ENCODE measurements at places on chromosomes 6 and 20.

GRCh38 chr6:4598384-4598995, 177.7 kb upstream of the CDYL start:
- no peak for DNase-seq

DNA sequence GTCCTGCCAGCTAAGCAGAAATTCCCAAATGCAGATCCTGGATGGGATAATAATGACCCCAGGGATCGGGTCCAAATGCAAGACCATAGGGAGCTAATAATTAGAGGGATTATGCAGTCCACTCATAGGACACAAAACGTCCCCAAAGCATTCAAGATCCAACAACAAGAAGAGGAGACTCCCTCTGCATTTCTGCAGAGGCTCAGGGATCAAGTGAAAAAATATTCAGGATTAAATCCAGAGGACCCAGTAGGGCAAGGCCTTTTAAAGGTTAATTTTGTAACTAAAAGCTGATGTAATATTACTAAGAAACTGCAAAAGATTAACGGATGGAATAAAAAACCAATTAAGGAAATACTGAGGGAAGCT, 22.2 kb downstream of the HLA-A start:
- DNase-seq, result no peak

GRCh38 chr6:12577124-12577850, 139.3 kb upstream of the PHACTR1 start:
- DNase-seq, result no peak

DNA sequence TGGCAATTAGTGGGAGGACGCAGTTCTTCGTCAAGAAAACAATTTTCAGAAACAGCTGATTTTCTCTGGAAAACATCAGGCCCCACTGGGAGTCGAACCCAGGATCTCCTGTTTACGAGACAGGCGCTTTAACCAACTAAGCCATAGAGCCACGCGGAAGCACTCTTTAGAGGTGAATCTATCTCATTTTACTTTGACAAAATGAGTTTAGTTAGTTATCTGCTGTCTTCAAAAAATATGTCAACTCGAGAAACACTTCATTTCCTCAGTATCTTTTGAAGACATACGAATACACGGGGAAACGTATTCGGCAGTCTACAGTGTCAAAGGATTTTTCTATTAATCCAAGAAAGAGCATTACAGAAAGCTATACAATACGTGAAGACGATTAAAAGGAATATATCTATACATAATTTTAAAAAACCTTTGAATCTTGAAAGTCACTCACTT, 26.7 kb downstream of the GPX6 start:
- DNase-seq, result no peak

DNA sequence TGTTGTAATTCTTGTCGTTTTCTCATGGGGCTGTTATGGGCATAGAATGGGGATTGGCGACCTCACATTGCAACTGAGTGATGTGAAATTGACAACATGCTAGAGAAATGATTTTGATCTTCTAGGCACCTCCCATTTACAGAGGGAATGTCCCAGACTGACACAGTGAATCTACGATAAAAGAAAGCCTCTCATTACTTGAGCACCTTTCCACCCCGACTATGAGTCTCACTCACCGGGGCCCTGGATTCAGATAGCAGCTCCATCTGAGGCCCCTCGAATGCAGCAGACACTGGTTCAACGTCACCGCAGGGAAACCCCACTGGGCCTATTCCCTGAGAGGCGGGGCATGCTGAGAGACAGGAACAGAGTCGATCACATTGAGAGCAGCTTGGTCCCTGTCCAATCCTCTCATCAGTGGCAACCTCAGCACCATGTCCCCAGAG, 49.1 kb downstream of the NFATC2 start:
- DNase-seq, result no peak

DNA sequence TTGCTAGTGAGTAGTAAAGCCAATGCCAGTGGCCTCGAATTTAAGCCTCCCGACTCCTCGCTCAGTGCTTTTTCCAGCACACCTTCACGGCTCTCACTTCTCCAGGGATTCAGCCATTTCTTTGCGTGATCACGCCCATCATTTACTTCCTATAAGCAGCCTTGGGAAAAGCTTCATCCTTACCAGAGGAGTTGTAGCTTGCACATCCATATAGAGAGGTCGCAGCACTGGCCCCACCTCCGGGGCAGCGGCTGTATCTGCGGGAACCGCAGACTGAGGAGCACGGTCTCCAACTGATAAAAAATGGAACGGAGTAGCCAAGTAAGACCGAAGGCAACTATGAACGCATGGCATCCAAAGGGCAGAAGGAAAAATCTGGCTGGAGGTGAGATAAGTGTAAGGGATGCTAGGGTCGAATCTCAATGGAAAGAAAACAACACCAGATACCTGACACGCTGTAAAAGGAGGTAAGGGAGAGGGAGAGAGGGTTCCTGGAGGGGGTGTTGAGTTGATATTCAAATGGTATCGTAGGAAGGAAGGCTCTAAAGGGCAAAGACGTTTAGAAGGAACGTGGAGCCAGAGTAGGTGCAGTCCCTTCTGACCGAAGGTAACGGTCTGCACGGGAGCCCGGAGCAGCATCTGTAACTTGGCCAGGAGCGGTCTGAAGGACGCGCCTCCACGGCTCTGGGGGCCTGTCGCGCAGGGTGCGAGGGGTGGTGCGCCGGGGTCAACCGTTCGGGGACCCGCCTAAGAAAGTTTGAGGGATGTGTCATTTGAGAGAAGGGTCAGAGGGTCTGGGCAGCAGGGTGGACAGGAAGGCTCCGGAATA, 640 bp downstream of the NFS1 start:
- no peak for DNase-seq

- no peak for DNase-seq
These were observed 186.1 kb downstream of the UNC5CL start for GRCh38 chr6:40852779-40853373.

DNA sequence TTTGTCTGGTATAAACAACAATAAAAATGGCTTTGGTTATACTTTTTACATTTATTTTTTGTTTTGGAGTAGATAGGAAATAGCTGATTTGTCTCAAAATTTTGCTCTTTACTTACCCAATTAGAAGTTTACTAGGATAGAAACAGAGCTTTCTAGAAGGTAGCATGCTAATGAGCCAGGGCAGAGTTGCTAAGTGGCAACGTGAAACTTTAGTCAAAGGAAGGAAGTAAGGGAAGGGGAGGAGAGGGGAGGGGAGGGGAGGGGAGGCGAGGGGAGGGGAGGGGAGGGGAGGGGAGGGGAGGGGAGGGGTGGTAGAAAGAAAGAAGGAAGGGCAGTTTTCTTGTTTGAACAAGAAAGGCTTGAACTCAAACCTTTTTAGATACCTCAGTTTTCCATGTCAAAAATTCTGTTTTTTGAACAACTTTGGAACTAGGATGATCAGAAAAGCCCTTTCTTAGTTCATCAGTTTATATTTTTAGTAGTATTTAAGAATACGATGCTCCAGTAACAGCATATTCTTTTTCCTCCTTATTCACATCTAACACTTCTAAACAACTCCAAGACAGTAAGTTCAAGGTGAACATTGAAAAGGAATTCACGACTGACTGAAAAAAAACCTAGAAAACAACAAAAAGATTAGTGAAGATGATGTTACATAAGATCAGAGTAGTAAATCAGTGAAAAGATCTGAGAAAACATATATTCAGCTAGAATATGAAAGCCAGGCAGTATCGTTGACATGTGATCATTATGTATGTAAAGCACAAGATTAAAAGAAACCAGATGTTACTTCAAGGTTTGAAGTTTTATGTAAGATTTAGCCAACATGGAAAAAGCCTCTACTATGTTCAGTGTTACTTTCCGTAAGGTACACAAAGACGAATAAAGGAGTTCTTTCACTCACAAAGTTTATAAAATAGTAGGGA, 263.4 kb downstream of the ARHGAP18 start:
- DNase-seq, result no peak

DNA sequence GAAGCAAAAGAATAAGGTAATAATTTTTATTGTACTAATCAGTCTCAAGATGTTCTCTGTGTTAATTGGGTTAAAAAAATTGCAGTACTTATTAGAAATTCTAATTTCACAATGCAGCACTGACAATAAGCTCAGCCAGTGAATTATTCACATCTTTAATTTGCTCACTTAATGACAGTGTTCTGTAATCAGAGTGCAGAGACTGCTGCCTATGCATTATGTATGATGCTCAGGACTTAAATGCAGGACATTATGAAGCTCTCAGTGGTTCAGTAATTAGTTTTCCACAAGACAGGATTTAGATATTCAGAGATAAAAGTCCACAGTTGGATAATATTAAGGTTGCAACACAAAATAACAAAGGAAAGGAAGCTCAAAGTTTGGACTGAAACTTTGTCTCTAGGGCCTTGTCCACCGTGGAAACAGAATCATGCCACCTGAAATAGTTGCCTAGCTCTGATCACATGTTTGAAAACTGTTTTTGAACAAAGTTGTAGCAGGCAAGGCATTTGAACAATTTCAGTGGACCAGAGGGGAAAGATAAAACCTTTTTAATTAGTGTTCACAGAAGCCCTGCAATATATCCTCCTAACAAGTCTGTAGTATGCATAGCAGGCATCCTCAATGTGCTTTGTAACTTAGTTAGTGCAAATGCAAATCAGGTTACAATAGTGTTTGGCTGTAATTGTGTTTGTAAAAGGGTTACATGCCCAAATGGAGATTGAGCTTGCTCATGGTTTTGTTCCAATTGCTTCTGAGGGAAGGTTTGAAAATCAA, 23.7 kb upstream of the MMS22L start:
- DNase-seq, result no peak

GRCh38 chr6:69846312-69846711, 20.0 kb upstream of the COL19A1 start:
- DNase-seq, result no peak

DNA sequence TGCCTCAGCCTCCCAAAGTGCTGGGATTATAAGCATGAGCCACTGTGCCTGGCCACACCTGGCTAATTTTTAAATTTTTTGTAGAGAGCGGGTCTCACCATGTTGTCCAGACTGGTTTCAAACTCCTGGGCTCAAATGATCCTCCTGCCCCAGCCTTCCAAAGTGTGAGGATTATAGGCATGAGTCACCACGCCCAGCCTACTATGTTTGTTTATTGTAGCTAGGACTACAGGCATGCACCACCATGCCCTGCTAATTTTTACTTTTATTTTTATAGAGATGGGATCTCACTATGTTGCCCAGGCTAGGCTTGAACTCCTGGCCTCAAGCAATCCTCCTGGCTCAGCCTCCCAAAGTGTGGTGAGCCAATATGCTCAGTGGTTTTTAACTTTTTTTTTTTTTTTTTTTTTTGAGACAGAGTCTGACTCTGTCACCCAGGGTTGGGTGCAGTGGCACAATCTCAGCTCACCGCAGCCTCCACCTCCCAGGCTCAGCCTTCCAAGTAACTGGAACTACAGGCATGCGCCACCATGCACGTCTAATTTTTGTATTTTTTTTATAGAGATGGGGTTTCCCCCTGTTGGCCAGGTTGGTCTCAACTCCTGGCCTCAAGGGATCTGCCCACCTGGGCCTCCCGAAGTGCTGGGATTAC, 12.0 kb upstream of the DDX43 start:
- DNase-seq, result no peak

- no peak for DNase-seq
These were observed 37.1 kb downstream of the GINS1 start for GRCh38 chr20:25444556-25444955.

DNA sequence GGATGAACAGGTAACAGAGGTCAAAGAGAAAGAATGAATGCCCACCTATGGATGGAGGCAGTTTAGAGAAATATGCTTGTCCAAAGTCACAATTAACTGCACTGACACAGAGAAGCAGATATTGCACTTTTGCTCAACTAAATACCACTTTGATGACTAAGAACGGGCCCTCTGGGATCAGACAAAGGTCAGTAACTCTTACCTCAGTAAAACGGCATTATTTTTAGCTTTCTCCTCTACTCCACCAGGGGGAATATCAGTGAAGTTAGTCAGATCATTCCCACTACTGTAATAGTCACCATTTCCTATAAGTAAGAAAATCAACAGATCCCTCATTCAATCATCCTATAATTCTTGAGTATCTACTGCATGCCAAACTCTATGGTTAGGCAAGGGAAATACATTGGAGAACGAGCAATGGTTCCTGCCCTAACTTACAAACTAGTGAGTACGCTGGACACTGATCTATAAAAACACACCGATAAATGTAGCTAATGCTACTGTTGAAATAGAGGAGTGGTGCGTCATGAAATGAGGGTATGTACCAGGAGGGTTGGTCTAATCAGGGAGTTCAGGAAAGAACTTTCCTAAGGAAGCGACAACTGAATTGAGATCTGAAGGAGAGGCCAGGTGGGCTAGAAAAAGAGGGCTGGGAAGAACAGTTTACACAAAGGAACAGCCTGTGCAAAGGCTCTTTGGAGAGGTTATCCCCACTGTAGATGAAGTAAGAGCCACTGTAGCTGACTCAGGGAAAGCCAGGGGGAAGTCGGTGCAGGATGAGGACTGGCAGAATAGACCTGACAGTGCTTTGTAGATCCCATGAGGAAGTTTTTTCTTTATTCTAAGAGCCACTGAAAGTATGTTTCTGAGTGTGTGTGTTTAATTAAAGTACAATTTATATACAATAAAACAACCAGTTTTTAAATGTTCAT, 9.2 kb downstream of the ECI2 start:
- DNase-seq, result no peak

- peak; percentile 58 for DNase-seq
These were observed 14.7 kb downstream of the HLA-F start for GRCh38 chr6:29737707-29738630.

GRCh38 chr6:42783177-42783875, 1.5 kb downstream of the BICRAL start:
- peak; percentile 82 for DNase-seq

GRCh38 chr20:5887386-5887785, 62.9 kb downstream of the TRMT6 start:
- DNase-seq, result no peak

GRCh38 chr6:125191916-125192609, 38.5 kb downstream of the TPD52L1 start:
- DNase-seq, result peak; percentile 17

- DNase-seq, result no peak
These were observed 166.3 kb upstream of the SLC22A16 start for GRCh38 chr6:110642711-110643110.

- DNase-seq, result peak; percentile 21
These were observed 2.0 kb downstream of the SMIM29 start for GRCh38 chr6:34246563-34247391.

GRCh38 chr6:162481938-162482337, 245.6 kb downstream of the PRKN start:
- DNase-seq, result no peak

DNA sequence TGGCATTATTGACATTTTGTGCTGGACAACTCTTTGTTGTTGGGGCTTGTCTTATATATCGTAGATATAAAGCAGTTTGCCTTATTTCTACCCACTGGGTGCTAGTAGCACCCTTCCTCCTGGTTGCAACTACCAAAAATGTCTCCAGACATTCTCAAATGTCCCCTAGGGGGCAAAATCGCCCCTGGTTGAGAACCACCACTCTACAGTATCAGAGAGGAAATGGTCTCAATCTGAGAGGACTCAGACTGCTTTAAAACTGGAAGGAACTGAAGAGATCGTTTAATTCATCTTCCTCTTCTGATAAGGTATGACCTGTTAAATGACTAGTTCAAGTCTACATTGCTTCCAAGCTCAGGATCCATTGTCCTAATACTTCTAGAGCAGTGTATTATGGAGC, 14.9 kb downstream of the SH3BGRL2 start:
- DNase-seq, result no peak

- no peak for DNase-seq
These were observed 12.6 kb upstream of the SLPI start for GRCh38 chr20:45266977-45267376.

- DNase-seq, result no peak
These were observed 145.1 kb upstream of the RREB1 start for GRCh38 chr6:6962699-6963098.

All from central memory CD8-positive, alpha-beta T cell (primary cell).